ENCODE measurements at places on chromosomes 7 and 10.

DNA sequence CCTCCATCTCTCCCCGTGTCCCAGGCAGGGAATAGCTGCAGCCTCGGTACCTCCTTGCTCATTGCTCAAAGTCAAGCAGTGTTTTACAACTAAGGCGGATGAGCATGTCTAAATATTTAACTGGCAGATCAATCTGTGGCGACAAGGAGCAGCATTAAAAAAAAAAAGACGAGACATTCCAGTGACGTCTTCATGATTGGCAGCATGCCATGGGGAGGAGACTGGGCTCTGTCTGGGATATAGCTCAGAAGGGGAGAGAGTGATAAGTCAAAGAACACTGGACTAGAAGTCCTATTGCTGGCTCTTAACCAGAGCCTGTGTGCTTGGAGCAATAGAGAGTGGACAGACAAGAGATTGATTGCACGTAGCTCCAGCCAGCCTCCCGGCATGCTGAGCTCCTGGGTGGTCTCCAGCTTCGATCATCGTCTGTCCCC lies 287.5 kb upstream of the PODXL start:
- no peak for DNase-seq

DNA sequence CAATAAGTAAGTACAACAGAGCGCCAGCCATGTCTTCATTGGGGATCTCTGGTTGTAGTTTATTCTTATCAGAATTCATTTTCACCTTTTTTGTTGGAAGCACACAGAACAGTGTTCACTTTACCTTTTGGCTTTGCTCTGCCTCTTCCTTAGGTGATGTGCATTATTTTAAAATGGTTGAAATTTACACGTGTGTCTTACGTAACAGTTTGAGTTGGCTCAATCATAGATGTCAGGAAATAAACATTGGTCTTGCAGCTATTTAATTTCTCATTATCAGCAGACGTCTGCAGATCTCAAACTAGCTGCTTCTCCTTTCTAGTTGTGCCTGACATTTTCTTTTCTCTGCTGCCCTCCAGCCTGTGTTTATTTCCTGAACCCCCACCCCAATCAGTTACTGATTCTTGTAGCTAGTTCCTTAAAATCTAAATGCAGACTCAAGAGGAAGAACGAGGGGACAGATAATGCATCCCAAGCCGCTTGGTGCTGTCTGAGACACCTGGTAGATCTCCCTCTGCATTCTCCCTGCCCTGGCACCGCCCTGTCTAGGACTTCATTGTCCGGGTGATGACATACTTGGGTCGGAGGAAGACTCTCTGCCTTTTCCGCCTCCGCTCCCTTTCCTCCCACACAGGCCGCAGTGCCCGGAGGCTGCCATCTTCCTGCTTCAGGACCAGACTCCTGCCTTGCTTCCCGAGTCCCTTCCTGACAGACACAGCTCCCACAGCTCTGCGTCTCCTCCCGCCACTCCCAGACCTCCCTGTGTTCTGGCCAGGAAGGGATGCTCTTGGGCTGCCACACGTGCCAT lies 108.2 kb downstream of the ANKRD61 start:
- no peak for DNase-seq

- no peak for DNase-seq
These were observed 54.4 kb upstream of the FAM133B start for GRCh38 chr7:92644406-92645113.

- peak; percentile 62 for DNase-seq
These were observed 33.3 kb downstream of the FOXK1 start for GRCh38 chr7:4715410-4715776.

- DNase-seq: no peak
These were observed 97.0 kb downstream of the MICALL2 start for GRCh38 chr7:1362301-1362700.

All from AG04450 (cell line).